ENCODE measurements at places on chromosomes 5 and 9.

GRCh38 chr5:73286896-73287295 is 113.9 kb downstream of the TMEM174 start:
- no peak for DNase-seq

GRCh38 chr9:134193912-134194535 is 29.7 kb upstream of the RNU6ATAC start:
- DNase-seq: peak; percentile 9

GRCh38 chr9:114494776-114495569 is 10.3 kb downstream of the WHRN start:
- DNase-seq: no peak

DNA sequence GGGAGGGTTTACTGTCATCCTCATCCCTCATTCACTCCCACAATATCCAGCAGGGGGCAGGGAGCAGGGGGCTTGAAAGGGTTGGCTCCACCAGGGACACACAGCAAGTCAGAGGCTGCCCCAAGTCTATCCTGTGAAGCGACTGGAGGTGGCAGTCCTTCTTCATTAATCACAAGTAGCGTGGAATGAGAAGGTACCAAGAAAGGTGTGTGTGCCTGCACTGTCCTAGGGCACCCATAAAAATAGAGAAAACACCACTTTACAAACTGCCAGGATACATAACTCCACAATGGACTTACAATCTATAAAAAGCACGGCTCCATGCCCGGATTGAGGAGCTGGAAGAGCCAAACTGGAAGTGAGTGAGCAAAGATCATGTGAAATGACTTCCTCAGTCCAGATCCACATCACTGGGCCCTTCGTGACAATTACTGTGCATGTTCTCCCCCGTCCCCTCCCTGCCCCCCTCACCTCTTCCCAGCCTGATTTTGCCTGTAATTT is 183.9 kb downstream of the SLIT3 start:
- no peak for DNase-seq

- DNase-seq: no peak
Observed at GRCh38 chr5:42991404-42992087, 48.6 kb downstream of the ANXA2R start.

- no peak for DNase-seq
Observed at GRCh38 chr9:33234511-33235467, 5.2 kb upstream of the SPINK4 start.

DNA sequence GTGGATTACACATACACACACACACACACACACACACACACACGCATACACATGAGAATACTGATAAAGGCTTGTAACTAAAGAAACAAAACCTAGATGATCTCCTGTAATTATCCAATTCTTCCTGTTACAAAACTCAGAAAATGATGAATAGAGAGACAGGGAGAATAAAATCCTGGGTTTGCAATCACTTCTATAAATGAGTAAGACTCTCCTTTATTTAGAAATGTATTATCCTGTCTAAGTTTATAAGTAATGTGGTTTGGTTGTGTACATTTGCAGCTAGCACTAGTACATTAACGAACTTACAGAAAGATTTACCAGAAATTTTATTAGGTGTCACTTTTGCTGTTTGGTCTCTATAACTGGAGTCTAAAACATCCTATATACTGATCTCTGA is 2.8 kb upstream of the PRR16 start:
- peak; percentile 69 for DNase-seq

- DNase-seq: peak; percentile 73
Observed at GRCh38 chr9:130073373-130073772, 19.7 kb downstream of the GPR107 start.

GRCh38 chr9:98532147-98532546 is 176.6 kb downstream of the GABBR2 start:
- DNase-seq: no peak

GRCh38 chr5:180235077-180235476 is 26.1 kb upstream of the RASGEF1C start:
- DNase-seq: no peak

- DNase-seq: no peak
Observed at GRCh38 chr5:105145152-105145551, 1582.6 kb upstream of the NUDT12 start.

DNA sequence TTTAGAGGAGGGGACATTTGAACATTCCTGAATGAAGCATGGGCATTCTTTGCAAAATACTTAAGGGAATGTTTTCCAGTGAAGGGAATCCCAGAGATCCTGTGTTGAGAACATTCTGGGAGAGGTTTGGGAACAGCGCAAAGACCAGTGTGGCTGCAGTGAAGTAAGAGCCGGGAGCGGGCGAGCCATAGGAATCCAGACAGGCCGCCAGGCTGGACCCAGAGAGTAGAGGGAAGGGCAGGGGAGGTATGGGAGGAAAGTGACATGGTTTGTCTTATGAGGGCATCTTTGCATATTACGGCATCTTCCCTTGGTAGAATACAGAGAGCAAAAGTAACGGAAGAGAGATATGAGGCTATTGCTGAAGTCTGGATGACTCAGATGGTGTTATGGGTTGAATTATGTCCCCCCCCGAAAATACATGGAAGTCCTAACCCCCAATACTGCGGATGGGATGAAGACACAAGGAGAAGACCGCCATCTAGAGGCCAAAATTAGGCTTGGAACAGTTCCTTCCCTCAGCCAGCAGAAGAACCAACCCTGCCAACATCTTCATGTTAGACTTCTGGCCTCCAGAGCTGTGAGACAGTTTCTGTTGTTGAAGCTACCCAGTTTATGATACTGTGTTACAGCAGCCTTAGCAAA is 268.2 kb downstream of the MAST4 start:
- no peak for DNase-seq
